Fibroblast of skin of left biceps (primary cell): ENCODE measurements at places on chromosomes 11 and 22.

- DNase-seq: no peak
Measured at GRCh38 chr11:96254087-96254486, 88.9 kb downstream of the MAML2 start.

GRCh38 chr11:126423154-126423553 is 67.7 kb downstream of the ST3GAL4 start:
- no peak for DNase-seq

DNA sequence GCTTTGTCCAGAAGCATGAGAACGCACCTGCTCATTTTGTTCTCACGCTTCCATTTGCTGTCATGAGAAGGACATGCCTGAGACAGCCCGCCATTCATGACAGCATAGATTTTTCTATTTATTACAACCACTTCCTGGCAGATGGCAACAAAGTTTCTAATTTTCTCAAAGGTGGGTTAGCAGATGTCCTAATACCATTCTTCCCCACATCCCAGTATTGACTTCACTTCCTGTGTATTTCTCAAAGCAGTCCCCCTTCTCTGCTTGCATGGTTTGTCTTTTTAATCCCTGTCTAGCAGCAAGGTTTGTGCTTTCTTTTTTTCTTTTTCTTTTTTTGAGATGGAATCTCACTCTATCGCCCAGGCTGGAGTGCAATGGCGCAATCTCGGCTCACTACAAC is 94.3 kb downstream of the ISX start:
- no peak for DNase-seq

DNA sequence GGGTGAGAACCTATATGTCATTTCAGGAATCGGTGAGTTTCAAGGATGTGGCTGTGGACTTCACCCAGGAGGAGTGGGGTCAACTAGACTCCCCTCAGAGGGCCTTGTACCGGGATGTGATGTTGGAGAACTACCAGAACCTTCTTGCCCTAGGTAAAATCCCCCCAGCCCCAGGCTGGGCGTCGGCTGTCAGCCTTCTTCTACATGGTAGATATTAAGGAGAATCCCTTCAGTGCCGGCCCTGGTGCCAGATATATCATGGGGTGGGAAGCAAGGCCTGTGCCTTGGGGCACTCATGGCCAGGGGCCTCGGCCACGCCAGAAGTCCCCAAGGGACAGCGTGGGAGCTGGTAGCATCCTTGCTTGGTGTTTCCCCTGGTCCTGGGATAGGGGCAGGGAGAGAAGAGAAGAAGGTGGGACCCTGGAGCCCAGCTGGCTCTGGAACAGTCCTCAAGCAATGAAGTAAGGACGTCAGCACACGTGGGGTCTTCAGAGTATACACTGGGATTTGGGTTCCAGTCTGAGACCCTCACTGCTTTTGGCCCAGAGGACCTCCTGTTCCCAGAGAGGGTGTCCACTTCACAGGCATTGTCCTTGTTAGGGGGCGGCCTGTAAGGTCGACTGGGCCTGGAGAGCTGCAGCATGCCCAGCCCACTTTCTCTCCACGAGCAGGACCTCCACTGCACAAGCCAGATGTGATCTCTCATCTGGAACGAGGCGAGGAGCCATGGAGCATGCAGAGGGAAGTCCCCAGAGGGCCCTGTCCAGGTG is 6.8 kb downstream of the ZNF74 start:
- no peak for DNase-seq

- no peak for DNase-seq
Measured at GRCh38 chr11:5831196-5831829, 10.4 kb downstream of the OR52E6 start.

DNA sequence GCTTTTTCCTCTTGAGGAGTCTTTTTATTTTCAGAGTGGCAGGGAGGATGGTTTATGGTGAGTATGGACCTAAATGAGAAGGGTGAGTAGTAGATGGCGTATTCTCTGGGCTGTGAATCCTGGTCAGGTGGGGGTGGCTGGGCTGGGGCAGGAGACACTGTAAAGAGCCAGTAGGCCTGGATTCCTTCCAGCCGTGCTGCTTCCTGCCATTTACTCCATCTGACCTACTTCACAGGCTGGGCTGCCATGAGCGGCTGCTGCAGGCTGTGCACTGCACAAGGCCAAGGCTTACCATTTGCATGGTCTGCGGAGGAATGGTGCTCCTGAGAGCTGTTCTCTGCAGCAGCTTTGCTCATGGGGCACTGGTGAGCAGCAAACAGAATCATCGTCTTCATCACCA is 297.6 kb downstream of the KIRREL3 start:
- no peak for DNase-seq

GRCh38 chr11:75874684-75875341 is 59.8 kb downstream of the UVRAG start:
- no peak for DNase-seq

DNA sequence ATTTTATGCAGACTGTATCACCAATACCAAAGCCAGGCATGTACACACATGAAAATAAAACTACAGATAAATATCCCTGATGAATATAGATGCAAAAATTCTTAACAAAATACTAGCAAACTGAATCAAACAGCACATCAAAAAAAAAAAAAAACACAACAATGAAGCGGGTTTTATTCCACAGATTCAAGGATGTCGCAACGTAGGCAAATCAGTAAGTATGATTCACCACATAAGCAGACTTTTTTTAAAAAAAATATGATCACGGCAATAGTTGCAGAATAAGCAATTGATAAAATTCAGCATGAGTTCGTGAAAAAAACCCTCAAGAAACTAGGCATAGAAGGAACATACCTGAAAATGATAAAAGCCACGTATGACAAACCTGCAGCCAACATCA is 21.3 kb downstream of the OR51F1 start:
- no peak for DNase-seq

GRCh38 chr11:117931971-117932370 is 2.8 kb upstream of the TMPRSS13 start:
- no peak for DNase-seq

GRCh38 chr11:43550714-43551113 is 129.8 kb upstream of the HSD17B12 start:
- DNase-seq: no peak

DNA sequence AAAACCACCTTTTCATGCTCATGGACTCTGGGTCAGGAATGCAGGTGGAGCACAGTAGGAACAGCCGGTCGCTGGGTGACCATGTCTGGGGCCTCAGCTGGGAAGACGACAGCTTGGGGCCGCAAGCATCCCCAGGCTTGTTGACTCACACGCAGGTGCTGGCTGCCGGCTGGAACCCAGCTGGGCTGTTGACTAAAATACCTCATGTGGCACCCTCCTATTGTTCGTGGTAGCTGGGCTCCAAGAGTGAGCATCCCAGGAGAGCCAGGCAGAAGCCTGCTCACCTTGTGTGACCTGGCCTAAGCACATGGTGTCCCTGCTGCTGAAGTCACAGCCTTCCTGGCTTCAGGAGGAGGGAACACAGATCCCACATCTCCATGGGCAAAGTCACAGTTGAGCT is 9.4 kb downstream of the DPP3 start:
- no peak for DNase-seq

DNA sequence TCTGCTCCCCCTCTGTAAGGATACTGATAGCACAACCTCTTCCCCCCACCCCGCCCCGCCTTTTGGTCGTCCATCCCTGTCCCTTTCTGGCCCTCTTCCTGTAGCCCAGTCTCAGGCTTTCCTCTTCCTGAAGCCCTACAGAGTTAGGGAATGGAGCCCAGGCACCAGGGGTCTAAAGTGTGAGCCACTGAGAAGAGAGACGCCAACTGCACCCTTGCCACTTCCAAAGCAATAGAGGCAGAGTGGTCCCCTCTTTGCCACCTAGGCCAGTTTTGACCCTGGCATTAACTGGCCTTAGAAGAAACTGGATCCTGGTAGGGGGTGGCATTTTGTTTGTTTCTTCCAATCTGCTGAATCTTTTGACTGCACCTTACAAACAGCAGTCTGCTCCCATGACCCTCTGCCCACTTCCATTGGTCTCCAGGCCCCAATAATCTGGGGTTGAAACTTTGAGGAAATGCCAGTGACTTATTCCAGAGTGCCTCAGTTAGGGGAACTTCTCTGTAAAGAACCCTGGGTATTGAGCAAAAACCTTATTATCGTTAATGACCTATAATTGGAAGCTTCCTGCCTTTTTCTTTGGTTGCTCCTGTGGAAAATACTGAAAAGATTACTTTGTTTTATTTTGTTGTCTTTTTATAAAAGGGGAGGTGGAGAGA is 9.7 kb upstream of the GRK2 start:
- no peak for DNase-seq

DNA sequence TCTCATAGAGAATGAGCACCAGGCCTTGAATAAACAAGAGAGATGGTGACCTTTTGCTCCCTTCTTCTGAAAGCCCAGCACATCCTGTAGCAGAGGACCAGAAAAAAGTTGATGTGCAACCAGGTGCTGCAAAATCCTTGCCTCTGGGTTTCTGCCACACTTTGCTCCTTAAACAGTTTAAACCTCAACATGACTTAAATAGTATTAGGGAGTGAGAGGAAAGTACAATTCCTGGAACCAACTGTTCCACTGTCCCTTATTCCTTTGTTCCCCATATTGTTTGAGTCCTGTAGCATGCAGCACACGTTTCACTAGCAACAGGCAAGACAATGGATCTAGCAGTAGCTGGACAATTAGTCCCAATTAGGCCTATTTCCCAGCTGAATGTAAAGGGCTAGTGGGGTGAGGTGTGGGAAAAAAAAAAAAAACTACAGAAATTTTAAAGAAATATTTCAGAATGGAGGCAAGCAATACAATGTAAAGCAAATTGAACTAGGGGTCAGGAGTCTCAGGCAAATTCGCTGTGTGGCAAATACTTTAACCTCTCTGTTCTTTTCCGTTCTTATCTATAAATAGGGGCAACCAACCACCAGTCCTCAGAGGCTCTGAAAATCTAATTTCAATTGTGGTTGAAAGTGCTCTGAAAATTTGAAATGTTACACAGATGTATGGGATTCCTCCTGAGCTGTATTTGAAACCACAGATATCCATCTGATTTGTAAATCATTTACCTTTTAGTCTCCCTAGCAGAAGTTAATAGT is 6.6 kb downstream of the MPPED2 start:
- DNase-seq: no peak

DNA sequence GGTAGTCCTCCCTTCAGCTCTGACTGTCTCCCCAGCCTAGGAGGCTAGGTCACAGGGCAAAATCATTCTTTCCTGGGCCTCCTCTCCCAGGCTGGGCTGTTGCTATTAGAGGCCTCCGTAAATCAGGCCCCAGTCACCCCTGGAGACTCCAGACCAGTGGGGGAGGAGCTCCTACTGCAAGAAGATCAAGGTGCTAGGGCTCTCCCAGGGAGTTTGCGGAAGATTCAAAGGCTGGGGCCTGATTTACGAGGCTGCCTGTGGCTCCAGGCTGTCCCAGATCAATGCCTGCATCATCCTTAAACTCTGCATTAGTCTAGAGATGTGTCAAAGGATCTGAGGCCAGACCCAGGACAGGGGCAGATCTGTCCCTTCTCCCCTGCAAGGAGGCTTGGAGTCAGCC is 346.2 kb downstream of the TENM4 start:
- no peak for DNase-seq

DNA sequence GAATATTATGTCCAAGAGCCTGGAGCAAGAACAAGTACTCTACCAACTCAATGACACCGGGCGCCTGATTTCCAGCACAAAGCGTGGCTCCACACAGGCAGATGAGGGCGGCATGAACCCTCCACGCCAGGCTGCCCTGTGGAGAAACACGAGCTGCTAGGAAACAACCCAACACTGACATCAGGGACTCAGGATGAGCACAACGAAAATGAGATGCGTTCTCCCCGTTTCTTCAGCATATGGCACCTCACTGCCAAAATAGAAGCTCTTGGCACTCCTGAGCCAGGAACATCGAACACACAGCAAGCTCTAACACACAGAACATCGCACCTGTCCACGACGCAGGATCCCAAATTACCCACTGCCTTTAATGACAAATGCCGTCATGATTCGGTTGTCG is 68.3 kb downstream of the NCAPD3 start:
- no peak for DNase-seq

- no peak for DNase-seq
Measured at GRCh38 chr22:48097723-48098122, 1335.3 kb downstream of the TBC1D22A start.

DNA sequence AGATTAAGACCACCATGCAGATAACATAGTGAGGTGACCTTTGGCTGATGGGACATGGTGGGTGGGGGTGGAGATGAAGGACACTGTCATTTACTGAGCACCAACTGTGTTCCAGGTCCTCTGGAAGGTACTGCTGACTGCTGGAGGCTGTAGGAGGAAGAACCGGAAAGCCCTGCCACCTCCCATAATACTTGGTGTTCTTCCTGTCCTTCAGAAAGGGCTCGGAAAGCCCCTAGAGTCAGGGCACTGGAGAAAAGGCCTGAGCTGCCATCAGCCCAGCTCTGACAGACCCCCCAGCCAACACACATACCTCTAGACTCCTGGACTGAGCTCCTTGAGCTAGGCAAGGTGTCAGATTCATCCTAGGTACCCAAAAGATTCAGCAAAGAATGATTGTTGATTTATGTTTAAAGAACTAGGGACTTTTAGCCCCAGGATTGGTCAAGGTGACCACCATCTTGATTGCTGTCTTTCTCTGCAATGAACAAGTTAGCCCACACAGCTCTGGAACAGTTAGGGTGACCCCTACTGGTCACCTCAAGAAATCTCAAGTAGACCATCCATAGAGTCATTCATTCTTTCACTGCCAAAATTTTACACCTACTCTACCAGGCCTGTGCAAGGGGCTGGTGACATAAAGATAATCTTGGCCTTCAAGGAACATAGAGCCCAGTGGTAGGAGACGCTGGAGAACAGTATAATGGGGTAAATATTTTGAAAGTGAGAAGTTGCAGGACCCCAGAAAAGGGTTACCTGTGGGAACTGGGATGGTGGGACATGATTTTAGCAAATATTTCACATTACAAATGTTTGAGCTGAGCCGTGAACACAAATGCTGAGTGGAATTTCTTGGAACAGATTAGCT is 39.4 kb downstream of the IRAG1 start:
- DNase-seq: peak; percentile 31

GRCh38 chr22:37774728-37775127 is 33.0 kb upstream of the GCAT start:
- DNase-seq: no peak

GRCh38 chr22:48365386-48365785 is 1462.3 kb downstream of the BRD1 start:
- DNase-seq: no peak
